ENCODE measurements at places on chromosomes 7 and 10. TPM values are rescaled to one million over a fixed set of nuclear protein-coding genes. Genes with fewer than 3 reads are reported as not detected.

DNA sequence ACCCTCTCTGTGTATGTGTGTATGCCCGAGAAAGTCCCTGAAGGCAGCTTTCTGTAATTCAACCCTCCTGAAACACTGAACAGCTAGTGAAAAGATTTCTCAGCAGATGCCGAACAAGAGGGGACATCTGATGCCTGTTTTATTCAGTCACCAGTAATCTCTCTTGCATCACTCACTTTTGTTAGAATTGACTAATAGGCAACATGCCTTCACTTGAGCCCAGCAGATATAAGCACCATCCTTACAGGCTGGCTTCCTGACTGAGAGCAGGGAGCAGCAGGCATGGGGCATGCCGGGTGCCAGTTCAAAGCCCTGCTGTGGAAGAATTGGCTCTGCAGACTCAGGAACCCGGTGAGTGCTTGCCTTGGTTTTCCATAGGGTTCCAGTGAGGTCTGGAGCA lies at the start of gene ABCA13:
TSS of gene ABCA13 (plus strand) at position 257 of the 400 bp plus-strand sequence. CDS start at position 283, 26 bp downstream.
- DNase-seq = no peak
- H3K4me1 ChIP-seq = no peaks in the 10 kb centered on the region

GRCh38 chr10:52071814-52072213 lies 242.3 kb upstream of the DKK1 start:
- H3K27me3 ChIP-seq = no peaks in the 10 kb centered on the region
- H3K4me1 ChIP-seq = no peaks in the 10 kb centered on the region
- no peaks in the 10 kb centered on the region for H3K36me3 ChIP-seq
- H3K27ac ChIP-seq = no peak overlapping the region
- no peak for DNase-seq

The SMO gene
- total RNA-seq = 11.8 TPM

- no peak overlapping the region for H3K4me3 ChIP-seq
- no peaks in the 10 kb centered on the region for H3K36me3 ChIP-seq
- H3K4me1 ChIP-seq = no peaks in the 10 kb centered on the region
- DNase-seq = no peak
- no peak overlapping the region for H3K27ac ChIP-seq
Observed at GRCh38 chr7:99824091-99824490, 3.7 kb upstream of the CYP3A43 start.

The CYP2C8 gene
- 1.3 TPM for total RNA-seq

The HOXA5 gene
- 22.6 TPM for total RNA-seq

- peak; percentile 22 for DNase-seq
- no peaks in the 10 kb centered on the region for H3K27me3 ChIP-seq
- no peaks in the 10 kb centered on the region for H3K4me1 ChIP-seq
- H3K36me3 ChIP-seq = no peaks in the 10 kb centered on the region
- H3K27ac ChIP-seq = no peak overlapping the region
Observed at GRCh38 chr7:25758559-25758958, 393.4 kb upstream of the NFE2L3 start.

GRCh38 chr10:130300608-130301020 lies 164.4 kb downstream of the GLRX3 start:
- no peaks in the 10 kb centered on the region for H3K27me3 ChIP-seq
- H3K36me3 ChIP-seq = no peaks in the 10 kb centered on the region
- no peaks in the 10 kb centered on the region for H3K4me1 ChIP-seq
- no peak overlapping the region for H3K27ac ChIP-seq
- DNase-seq = no peak
- no peak overlapping the region for H3K4me3 ChIP-seq
